ENCODE measurements at places on chromosomes 4 and X.

DNA sequence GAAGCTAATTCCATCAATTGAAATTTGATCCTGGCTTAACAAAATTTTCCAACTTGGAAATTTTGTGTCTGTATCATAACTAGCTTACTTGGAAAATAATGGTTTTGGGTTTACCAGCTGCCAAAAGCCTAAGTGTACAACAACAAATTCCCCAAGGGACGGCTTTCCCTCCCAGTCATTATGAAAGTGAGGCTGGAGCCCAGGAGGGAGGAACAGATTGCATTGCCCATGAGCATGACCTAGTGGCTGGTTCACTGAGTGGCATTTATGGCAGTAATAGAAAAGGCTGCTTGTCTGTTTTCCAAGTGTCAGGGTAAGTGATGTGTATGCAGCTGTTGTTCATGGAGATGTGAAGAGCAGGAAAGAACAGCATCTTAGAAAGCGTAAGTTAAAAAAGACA lies 70.8 kb upstream of the HHIP start:
- no peak for DNase-seq

GRCh38 chr4:148850257-148850995 lies 408.2 kb upstream of the NR3C2 start:
- no peak for DNase-seq

DNA sequence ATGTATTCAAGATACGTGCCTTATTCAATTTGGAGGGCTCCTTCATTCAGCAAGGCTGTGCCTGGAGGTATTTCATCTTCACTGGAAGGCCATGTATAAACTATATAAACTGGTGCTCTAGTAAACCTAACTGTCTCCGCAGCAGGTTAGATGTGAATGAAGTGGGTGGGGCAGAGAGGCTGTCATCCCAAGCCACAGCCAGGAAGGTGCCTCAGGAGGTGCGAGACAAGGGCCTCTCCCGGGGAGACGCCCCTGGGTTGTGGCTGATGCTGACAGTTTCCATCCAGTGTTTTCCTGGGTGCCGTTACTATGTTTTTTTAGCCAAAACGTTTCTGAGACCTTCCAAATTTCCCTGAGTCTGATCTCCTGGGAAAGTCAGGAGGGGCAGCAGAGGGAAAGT lies 221.5 kb upstream of the RPL34 start:
- DNase-seq = no peak

DNA sequence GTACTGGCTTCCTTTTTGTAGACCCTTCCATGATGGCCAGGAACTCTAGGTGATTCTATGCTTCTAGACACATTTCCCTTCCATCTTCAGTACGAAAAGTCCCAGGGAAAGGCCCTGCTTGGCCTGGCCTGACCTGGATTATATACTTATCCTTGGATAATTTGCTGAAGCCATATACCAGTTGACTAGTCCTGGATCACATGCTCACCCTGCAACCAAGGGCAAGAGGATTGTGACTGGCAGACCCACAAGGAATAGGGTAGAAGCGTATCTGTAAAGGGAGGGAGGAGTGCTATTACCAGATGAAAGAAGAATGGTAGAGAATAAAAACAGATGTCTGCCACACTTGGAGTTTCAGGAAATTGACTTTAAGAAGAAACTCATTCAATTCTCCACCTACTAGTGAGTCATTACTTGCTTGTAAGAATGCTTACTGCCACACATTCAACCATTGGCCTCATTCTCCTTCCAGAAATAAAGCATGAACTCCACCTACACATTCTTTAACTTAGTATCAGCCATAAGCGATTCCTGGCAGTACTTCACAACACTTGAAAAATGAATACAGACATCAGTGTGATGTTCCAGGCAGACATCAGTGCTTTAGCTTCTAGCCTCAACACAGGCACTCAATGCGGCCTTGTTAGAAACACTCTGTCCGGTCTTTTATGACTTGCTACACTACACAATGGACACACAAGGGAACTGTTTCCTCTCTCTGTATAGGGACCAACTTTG lies 141.8 kb downstream of the CBR4 start:
- no peak for DNase-seq

GRCh38 chr4:155745984-155746383 lies 12.8 kb upstream of the GUCY1B1 start:
- no peak for DNase-seq

- no peak for DNase-seq
These were observed 1353.8 kb downstream of the C4orf33 start for GRCh38 chr4:130449741-130450140.

DNA sequence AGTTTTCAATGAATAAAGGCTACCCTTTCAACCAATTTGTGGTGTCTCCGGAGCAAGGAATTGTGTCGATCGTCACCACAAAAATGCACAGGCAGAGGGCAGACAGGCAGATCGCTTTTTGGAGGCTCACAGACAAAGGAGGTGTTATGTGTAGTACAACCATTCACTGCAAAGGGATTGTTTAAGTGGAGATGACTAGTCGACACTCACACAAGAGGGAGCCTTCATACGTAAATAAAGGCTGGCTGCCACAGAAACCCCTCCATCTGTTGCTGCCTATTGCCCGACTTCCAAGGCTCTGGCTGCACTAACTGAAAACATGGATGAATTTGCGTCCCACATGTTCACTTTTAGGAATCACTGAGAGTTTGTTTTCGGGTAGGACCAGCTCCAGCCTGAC lies 281.1 kb downstream of the NKX6-1 start:
- DNase-seq = no peak

GRCh38 chrX:17564689-17565409 lies 172.4 kb upstream of the SCML1 start:
- no peak for DNase-seq

DNA sequence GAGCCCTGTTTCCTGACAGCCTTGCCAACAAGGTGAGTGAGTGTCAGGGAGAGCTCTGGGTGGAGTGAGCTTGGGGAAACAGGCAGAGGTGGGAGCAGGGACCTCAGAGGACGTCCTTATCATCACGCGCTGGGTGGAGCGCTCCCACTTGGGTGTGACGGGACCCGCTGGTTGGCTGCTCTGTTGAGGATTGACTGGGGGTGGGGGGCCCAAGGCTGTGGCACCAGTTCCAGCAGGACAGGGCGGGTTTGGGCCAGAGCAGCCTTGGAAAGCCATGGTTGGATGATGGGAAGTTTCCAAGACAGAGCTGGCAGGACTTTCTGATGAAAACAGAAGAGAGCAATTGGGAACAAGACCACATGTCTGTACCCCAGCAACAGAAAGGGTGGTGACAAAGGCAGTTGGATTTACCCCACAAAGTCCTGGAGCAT lies 3.0 kb upstream of the PCGF3 start:
- no peak for DNase-seq

DNA sequence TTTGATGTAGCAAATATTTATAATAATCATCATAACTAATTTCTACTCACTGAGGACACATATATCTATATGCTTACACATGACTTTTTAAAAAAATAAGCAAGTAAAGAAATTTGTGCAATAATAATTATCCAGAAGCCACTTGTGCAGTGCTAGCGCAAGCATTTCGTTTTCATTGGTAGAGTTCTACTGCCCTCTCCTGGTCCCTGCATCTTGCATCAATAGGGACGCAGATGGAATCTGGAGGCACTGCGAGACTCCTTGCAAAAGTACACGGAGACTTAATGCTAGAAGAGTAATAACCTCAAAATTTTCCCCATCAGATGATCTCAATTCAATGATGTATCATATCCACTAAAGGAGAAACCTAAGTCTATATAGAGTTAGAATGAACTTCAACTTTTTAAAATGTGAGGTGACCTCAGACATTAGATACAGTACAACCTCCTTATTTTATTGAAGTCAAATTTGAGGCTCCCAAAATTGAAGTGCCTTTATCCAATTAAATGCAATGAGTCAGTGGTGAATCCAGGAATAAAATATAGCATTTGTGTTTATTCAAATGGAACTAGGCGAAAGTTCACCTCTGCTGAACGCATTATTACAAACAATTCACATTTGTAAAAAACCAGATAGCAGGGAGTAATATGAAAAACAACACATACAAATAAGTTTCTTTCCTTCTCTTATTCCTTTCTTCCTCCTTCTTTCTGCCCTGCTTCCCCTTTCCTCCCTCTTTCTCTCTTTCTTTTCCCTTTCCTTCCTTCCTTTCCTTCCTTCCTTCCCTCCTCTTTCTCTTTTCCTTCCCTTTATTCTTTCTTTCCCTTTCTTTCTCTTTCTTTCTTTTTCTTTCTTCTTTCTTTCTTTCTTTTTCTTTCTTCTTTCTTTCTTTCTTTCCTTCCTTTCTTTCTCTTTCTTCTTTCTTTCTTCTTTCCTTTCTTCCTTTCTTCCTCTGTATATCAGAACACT lies 450.0 kb downstream of the ANKRD50 start:
- peak; percentile 26 for DNase-seq

DNA sequence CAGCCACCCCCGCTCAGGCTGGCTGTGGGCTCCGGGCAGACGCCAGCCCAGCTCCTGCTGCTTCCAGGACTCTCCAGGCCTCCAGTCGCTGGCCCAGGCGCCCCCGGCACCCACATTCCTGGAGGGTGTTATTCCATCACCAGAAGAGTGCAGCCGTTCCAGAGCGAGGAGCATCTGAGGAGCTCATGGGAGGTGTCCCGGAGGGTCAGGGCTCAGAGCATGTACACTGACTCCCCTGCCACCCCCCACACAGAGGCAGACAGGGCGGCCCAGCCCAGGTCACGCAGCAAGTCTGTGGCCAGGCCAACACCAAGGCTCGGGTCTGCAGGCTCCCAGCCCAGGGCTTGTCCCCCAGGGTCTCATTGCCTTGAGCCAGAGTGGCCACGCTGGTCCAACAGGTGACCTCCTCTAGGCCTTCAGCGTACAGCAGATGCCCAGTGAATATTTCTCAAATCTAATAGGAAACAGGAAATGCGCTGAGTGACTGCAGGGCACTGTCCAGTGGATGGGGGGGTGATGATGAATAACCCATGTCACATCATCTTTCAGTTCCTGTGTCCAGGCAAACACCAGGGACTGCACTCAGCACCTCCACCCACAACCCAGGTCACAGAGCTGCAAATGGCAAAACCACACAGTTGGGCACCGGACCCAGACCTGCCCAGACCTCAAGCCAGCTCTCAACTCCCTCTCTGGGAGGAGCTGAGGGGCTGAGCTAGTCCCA lies 37.2 kb downstream of the ABLIM2 start:
- DNase-seq = no peak

DNA sequence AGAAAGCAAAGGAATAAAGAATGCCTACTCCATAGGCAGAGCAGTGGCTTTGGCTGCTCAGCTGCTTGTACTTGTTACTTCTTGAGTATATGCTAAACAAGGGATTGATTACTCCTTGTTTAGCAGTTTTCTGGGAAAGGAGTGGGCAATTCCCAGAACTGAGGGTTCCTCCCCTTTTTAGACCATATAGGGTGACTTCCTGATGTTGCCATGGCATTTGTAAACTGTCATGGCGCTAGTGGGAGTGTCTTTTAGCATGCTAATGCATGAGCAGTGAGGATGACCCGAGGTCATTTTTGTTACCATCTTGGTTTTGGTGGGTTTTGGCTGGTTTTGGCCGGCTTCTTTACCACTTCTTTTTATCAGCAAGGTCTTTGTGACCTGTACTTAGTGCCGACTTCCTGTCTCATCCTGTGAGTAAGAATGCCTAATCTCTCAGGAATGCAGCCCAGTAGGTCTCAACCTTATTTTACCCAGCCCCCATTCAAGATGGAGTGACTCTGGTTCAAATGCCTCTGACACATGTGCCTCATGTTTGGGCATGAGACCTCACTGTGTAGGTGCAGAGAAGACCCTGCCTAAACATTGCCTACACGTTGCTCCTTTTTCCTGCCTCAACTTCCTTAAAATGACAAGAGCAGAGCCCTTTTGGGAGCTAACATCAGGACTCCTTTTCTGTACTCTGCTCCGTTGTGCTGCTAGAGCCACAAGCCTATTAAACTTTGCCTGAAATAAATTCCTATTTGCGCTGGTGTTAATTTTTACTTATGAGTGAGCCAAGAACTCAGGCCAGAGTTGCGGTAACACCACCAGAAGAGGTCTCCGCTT lies 21.0 kb upstream of the UBA6 start:
- no peak for DNase-seq

- no peak for DNase-seq
These were observed 56.1 kb upstream of the NAP1L2 start for GRCh38 chrX:73270753-73271152.

DNA sequence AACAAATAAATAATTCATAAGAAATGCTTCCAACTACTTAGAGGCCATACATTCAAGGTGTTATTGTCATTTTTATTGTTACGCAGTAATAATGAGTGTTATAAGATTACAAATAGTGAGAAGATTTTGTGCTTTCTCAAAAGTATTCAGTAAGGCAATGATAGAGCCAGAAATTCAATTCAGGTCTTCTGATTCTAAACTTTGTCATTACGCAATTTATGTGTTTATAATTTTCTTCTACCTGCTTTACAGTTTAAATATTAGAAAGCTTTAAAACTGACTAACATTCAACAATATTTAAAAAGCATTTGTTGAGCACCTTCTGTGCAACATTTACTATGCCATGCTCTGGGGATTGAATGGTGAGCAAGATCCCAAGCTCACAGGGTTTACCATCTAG lies 183.4 kb upstream of the ETNPPL start:
- no peak for DNase-seq

DNA sequence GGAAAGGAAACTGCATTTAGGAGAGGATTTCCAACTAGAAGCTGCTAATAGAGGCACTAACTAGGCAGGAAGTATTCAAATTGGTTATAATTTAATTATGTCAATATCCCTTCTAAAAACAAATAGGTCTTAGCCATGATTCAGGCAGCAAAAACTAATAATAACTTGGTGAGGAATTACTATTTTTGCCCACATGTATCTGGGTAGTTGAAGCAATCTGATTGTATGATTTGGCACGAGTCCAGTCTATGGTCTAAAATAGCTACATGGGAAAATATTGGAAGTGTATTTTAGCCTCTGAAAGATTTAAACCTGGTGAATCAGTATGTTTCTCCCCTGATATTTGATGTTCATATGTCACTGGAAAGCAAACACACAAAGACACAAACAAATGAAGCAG lies 62.2 kb downstream of the MFAP3L start:
- DNase-seq = no peak

- no peak for DNase-seq
These were observed 1342.3 kb upstream of the AGA start for GRCh38 chr4:178784491-178784890.

DNA sequence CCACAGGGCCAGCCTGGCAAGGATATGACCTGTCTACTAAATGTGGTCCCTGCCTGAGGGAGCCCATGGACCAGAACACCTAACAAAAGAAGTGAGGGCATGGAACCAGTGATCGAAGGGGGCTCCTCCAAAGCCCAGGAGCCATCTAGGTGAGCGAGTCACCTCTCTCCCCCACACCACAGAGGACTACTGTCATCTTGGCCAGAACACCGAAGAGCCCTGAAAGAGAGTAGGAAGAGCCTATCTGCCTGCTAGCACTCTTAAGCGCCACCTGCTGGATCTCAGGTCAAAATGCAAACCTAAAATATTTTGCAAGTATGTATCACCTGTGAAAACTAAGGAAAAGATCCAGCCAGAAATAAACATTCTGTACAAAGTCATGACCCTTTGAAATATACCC lies 137.9 kb upstream of the ZXDB start:
- no peak for DNase-seq

- no peak for DNase-seq
These were observed 32.8 kb downstream of the TMEM131L start for GRCh38 chr4:153499005-153499404.
